H1 (cell line): ENCODE measurements at places on chromosomes 11 and 22. TPM values are rescaled to one million over a fixed set of nuclear protein-coding genes. Genes with fewer than 3 reads are reported as not detected.

TH gene
- not detected in 2 replicates for total RNA-seq

SREBF2 gene
- total RNA-seq, result 144 TPM in 2 replicates

SYTL2 gene
- total RNA-seq, result 9.1 TPM in 2 replicates

PSMA1 gene
- 148 and 150 TPM in 2 replicates for total RNA-seq

PHF21A gene
- total RNA-seq, result 33.2 and 40.3 TPM in 2 replicates

NOX4 gene
- total RNA-seq, result 2.3 and 2.7 TPM in 2 replicates

MUC6 gene
- total RNA-seq, result not detected in 2 replicates

IFITM2 gene
- 363 and 399 TPM in 2 replicates for total RNA-seq

PES1 gene
- 121 and 133 TPM in 2 replicates for total RNA-seq

MYBPC3 gene
- total RNA-seq, result not detected in 2 replicates

DBX1 gene
- not detected in 2 replicates for total RNA-seq

RIC3 gene
- 15.5 and 16.6 TPM in 2 replicates for total RNA-seq

TMEM191B gene
- 1.2 and 2.6 TPM in 2 replicates for total RNA-seq
